Mesothelial cell of epicardium (in vitro differentiated cells): ENCODE measurements at places on chromosomes 2 and 18. TPM values are rescaled to one million over a fixed set of nuclear protein-coding genes. Genes with fewer than 3 reads are reported as not detected.

Gene GALNT14
- 1.7 to 2.8 TPM (median 2.2 TPM) in 3 replicates for total RNA-seq

Gene ARMC9
- 49.8 to 52.3 TPM (median 51.6 TPM) in 3 replicates for total RNA-seq

Gene SMYD1
- not detected in 3 replicates for total RNA-seq

- peaks cover 7% of the 10 kb centered on the region for H3K4me1 ChIP-seq
- H3K4me3 ChIP-seq = peak within 1 kb of the TSS; percentile 33
- H3K27me3 ChIP-seq = peaks cover 87% of the 10 kb centered on the region
- no peak within 1 kb of the TSS for H3K27ac ChIP-seq
These were observed at the start of gene DCDC2C for GRCh38 chr2:3703236-3703756. Gene DCDC2C (plus strand): TSS chr2:3703575. CDS start chr2:3703752, 177 bp downstream.

DNA sequence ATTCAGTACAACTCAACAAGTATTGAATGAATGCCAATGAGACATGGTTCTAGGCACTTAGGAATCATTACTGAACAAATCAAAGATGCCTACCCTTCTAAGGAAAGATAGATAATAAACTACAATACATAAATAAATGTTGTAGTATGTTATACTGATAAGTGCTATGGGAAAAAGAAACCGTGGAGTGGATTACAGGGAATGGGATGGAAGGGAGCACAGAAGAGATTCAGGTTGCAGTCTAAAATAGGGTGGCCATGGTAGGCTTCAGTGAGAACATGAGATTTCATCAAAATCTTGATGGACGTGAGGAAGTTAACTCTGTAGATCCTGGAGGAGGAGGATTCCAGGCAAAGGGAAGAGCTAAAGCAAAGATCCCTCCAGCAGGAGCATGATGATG is 17.9 kb upstream of the CREB1 start:
- no peaks in the 10 kb centered on the region for H3K27me3 ChIP-seq
- no peaks in the 10 kb centered on the region for H3K36me3 ChIP-seq
- no peak overlapping the region for H3K27ac ChIP-seq
- no peak for DNase-seq
- H3K4me1 ChIP-seq = peaks cover 21% of the 10 kb centered on the region

- peaks cover 43% of the 10 kb centered on the region for H3K4me1 ChIP-seq
- H3K27me3 ChIP-seq = no peaks in the 10 kb centered on the region
- H3K27ac ChIP-seq = peak overlapping the region; percentile 87
- H3K4me3 ChIP-seq = peak overlapping the region; percentile 48
- no peak for DNase-seq
These were observed 836 bp downstream of the DTNA start for GRCh38 chr18:34710934-34711333.

- H3K36me3 ChIP-seq = peaks cover 22% of the 10 kb centered on the region
- H3K27me3 ChIP-seq = no peaks in the 10 kb centered on the region
- no peak overlapping the region for H3K27ac ChIP-seq
- no peak for DNase-seq
- H3K4me1 ChIP-seq = no peaks in the 10 kb centered on the region
- H3K4me3 ChIP-seq = no peak overlapping the region
These were observed 133.9 kb downstream of the ATP9B start for GRCh38 chr18:79203017-79203605.

GRCh38 chr18:55504808-55505207 is 83.2 kb downstream of the TCF4 start:
- H3K36me3 ChIP-seq = peaks cover 2% of the 10 kb centered on the region
- no peak overlapping the region for H3K27ac ChIP-seq
- H3K4me1 ChIP-seq = peaks cover 57% of the 10 kb centered on the region

GRCh38 chr2:231386446-231386845 is 9.1 kb upstream of the B3GNT7 start:
- no peak for DNase-seq
- no peak overlapping the region for H3K4me3 ChIP-seq

DNA sequence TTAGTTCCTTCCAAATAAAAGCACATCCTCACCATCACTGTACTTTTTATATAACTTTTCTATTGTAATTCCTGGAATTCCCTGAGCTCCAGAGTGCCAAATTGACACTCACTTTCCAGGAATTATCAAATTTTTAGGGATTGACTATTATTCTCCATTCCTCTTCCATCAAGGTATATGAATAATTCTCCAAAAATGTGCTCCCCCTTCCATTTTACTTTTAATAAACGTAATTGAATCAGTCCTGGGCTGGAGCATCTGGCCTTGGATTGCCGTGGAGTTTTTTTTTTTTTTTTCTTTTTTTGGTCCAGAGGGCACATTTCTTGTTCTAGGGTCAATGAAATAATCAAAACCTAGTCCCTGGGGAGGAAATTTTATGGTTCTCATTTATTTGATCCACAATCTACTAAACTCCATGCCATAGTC is 304.3 kb downstream of the CDCA7 start:
- DNase-seq = no peak
- no peaks in the 10 kb centered on the region for H3K36me3 ChIP-seq
- H3K27ac ChIP-seq = no peak overlapping the region
